Activated naive CD4-positive, alpha-beta T cell treated with anti-CD3 and anti-CD28 coated beads for 36 hours (primary cell): ENCODE measurements at places on chromosomes 3 and 15.

- no peak for DNase-seq
Observed at GRCh38 chr15:101023501-101024072, 104.4 kb downstream of the LRRK1 start.

- no peak for DNase-seq
Observed at GRCh38 chr15:89345248-89345647, 10.6 kb upstream of the POLG start.

DNA sequence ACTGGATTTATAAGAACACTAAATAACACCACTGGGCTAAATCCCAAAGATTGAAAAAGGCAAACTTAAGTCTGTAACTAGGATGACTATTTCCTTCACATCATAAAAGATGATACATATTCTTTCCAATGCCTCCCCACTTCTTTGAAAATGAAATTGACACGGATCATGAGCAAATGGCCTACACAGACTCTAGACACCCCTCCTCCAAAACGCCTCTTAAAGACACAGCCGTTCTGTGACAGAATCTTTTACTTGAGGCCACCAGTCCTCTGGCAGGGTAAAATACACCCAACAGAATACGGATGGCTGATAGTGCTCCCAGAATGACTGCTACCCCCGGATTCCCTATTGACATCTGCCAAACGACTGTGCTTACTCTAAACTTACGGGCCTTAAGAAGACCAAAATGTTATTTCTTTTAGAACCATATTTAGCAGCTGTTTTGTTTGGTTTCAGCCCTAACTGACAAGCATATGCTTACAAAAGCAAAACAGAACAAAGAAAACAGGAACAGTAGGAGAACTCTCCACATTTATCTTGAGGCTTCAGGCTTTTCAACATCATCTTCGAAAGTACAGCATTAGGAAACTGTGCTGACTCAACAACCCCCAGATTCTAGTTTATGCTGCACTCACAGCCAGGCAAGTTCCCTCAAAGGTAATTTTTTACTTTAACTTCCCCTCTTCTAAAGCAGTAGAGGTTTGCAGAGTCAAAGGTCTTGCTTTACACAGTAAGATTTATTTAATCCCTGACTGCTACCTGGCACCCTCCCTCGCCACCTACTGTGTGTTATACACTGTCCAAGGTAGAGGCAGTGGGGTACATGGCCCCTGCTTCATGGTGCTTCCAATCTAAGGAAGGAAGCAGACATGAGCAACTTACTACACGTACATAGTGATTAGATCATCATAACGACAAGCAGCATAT is 84.3 kb downstream of the TNIK start:
- DNase-seq, result no peak

DNA sequence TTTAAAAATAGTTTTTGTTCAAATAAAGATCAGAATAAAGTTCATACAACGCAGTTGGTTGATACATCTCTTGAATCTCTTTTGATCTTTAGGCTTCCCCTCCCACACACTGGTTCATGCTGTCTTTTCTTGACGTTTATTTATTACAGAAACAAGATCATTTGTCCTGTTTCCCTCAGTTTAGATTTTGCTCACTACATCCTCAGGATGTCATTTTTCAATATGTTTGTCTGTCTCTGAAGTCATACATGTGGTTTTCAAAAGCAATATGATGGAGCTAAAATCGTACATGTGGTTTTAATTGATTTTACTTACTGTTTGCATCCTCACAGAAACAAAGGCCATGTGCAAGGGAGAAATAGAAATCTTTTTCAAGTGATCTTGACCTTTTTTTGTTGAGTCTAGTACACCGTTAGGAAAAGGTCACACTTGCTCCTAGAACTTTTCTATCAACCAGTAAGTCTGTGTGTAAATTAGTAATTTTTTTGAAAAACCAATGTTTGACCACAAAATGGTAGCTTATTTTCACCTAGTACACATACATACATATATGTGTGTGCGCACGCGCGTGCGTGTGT is 63.7 kb upstream of the SENP5 start:
- DNase-seq, result peak; percentile 12

- DNase-seq, result no peak
Observed at GRCh38 chr15:57320631-57321220, 55.6 kb upstream of the CGNL1 start.

DNA sequence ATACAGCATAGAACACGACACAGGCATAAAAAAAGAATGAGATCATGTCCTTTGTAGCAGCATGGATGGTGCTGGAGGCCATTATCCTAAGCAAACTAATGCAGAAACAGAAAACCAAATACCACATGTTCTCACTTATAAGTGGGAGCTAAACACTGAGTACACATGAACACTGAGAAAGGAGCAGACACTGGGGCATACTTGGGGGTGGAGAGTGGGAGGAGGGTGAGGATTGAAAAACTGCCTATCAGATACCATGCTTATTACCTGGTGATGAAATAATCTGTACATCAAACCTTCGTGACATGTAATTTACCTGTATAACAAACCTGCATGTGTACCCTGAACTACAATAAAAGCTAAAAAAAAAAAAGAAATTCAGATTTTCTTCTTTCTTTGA is 100.4 kb downstream of the PPM1L start:
- DNase-seq, result no peak

GRCh38 chr3:155184011-155184410 is 103.9 kb downstream of the MME start:
- no peak for DNase-seq

GRCh38 chr15:65873256-65873655 is 4.0 kb downstream of the RAB11A start:
- DNase-seq, result no peak

DNA sequence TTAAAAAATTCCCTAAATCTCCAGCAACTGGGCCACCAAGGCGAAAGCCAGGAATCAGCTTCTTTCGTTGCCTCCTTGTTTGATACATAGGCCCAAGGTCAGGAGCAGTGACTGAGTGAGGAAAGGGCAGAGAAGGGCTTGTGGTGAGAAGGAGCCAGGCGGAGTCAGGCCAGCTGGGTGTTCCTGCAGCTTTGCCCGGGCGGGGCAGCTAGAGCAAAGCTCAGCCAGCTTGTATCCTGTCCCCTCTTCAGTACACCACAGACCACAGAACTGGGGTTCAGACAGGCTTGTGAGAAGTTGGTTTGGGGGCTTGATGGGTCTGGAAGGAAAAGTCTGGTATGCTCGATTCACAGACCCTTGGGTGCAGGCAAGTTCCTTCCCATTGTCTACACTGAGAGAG is 52.6 kb downstream of the CCK start:
- DNase-seq, result peak; percentile 15

GRCh38 chr15:57735431-57735830 is 28.9 kb downstream of the POLR2M start:
- DNase-seq, result no peak

- DNase-seq, result peak; percentile 58
Observed at GRCh38 chr15:78177447-78177873, 28.3 kb downstream of the IDH3A start.

GRCh38 chr3:13771496-13771895 is 108.4 kb downstream of the WNT7A start:
- no peak for DNase-seq

GRCh38 chr3:98690876-98691275 is 72.3 kb upstream of the ST3GAL6 start:
- DNase-seq, result no peak

GRCh38 chr3:9615003-9615628 is 34.2 kb upstream of the MTMR14 start:
- DNase-seq, result no peak

DNA sequence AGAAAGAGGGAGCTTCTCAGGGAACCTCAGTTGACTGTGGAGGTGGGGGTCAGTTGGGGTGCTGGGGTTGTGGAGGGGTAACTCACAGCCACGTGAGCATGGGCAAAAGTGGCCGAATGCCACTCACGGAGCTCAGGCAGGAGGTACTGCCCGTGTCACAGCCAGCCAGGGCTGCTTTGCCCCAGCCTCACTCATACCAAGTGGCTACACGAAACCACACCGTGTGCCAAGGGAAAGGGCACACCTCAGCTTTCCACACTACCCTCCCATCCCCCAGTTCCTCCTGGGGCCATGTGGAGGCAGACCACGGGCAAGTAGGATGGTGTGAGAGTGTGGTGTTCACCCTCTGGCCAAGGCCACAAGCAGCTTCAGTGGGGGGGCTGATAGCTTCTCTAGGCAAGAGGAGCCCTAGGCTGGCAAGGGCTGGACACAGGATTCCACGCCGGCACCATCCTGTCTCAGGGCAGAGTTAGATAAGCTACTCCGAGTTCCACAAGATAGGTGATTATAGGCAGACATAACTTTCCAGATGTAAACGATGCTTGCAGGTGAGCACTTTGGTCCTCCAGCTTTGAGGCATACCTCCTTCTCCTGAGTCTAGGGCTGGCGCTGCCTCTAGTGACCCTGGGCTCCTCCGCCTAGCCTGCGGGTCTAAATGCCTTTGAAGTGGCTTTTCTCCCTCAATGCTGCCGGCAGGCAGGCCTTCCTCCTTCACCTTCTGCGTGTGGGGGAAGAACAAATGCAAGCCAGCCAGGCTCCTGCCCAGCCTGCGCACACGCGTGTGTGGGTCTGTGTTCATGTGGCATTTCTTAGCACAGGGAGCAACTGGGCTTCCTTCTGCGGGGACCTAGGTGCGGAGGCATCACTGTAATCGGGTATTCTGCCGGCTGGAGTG is 25.0 kb downstream of the RGMA start:
- DNase-seq, result no peak

DNA sequence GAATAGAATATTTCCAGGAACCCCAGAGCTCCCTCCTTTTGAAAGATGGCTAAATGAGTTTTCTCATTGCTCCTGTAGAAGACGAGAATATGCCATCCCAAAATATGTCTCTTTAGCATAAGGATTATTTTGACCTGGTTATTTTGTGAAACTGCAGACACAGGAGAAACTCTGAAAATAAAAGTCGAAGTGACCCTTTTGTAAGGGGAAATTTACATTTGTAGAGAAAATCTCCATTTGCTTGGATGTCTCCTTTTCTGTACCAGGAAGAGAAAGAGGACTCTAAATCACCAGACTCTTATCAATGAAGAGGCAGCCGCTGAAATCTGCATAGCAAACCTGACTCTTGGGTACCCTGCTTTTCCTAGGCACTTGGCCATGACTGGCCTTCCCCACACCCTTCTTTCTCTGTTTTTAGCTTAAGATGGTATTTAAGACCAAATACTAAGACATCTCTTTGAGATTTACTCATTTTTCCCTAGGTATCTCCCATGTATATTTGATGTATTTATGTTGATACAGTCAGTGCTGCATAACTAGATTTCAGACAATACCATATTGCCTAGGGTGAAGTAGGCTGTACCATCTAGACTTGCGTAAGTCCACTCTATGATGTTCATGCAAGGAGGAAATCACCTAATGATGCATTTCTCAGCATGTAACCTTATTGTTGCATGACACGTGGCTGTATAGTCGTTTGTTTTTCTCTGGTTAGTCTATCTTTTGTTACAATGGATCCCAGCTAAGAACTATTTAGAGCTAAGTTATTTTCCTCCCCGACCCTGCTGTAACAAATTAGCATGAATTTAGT is 98.2 kb upstream of the UBE3A start:
- DNase-seq, result no peak

DNA sequence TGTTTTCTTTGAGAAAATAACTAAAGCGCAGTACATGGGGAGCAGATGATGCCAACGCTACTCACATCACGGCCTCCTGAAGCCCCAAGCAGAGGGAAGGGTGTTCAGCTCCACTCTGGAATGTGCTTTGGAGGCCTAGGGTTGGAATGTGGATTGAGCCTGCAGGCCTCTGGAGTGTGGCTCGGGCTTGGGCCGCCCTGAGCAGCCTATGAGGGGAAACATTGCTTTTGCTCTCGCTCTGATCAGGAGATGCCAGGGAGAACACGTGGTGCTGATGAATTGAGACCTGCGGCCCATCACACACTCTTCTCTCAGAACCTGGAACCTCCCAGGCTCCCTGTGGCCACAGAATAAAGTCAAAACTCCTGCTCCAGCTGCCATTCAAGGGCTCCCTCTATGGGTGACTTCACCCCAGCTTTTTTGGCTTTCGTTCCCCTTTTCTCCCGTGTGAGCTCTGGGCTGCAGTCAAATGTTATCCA is 23.3 kb downstream of the CCDC13 start:
- DNase-seq, result peak; percentile 29

- no peak for DNase-seq
Observed at GRCh38 chr3:66991459-66991858, 6.6 kb upstream of the KBTBD8 start.

GRCh38 chr3:114411811-114412803 is 118.3 kb downstream of the TIGIT start:
- DNase-seq, result peak; percentile 41

DNA sequence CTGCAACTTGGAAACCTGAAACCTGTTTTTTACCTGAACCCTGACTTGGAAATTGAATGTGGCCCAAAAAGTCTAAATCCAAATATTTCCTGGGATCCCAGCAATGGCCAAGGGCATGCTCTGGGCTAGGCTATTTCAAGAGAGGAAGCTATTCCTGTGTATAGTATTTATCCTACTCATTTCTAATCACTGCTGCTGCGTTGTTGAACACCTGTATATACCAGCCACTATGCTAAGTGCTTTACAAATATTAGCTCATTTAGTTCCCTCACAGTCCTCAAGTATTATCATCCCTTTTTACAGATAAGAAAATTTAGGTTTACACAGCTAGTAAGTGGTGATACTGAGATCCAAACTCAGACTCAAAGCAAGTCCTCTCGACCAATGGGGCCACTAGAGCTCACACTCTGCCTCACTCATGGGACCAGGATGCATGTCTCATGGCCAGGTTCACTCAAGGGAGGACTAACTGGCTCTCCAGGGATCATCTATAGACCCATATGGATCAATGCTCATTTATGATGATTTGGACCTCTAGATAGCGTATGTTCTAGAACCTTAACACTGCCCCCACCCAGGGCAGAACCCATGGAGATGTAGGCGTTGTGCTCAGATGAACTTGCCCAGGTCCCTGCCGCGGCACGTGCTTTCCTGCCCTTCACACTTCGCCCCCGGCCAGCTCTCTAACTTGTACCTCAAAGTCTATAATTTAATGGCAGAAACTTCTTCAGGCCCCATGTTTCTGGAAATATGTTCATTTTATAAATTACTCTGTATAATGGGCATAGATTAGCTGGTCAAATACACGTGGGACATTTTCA is 2.6 kb upstream of the CCR4 start:
- no peak for DNase-seq

DNA sequence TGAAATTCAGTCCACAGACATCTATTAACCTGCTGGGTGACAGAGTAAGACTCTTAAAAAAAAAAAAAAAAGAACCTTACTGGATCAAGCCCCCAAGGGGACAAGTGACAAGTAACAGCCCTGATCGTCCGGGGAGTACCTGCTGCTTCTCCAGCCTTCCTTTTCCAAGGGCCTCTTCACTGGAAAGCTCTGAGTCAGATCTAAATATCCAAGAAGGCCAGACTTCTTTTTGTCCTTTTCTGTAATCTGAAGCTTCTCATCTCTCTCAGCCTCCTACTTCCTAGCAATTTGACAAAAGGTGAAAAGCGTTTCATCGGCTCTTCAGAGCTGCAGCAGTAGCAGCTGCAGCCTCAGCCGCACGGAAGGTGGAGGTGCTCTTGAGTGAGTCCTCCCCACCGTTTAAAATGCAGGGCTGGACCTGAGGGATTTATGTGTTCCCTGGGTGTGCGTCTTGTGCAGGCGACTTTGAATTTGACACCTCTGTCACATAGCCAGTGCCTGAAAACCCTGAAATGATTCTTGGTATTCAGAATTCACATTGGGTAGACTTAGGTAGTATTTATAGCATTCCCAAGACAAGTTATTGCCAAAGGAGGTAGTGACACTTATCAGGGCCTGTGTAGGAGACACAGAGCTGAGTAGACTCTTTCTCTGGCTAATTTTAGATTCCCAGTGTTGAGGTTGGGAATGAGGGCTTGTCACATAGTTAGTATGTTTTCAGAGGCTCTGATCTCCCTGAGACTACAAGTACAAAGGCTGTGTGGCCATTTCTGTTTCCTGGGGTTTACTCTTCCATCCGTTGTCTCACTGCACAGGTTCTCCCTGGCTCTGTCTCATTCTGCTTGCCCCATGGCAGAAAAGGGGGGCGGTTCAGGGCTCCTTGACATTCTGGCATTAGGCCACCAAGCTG is 291.2 kb upstream of the C2CD4B start:
- no peak for DNase-seq
